ENCODE measurements at places on chromosomes 2 and 18.

DNA sequence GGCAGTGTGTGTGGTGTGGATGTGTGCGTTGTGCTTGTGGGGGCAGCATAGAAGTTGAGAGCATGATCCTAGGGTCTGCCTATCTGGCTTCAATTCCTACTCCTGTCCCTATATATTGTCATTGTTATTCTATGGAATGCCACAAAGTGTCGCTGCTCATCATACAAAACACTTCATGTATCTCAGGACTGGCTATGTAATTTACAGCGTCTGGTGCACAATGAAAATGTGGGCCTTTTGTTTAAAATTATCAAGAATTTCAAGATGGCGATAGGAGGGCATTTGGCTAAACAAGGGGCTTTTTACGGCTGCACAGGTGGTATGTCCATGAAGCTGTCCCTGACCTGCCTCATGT, 3.4 kb downstream of the SERPINB2 start:
- DNase-seq = no peak

GRCh38 chr2:201021914-201022313, 49.6 kb downstream of the HYCC2 start:
- DNase-seq = no peak

GRCh38 chr18:79528846-79529245, 133.1 kb downstream of the NFATC1 start:
- peak; percentile 89 for DNase-seq

DNA sequence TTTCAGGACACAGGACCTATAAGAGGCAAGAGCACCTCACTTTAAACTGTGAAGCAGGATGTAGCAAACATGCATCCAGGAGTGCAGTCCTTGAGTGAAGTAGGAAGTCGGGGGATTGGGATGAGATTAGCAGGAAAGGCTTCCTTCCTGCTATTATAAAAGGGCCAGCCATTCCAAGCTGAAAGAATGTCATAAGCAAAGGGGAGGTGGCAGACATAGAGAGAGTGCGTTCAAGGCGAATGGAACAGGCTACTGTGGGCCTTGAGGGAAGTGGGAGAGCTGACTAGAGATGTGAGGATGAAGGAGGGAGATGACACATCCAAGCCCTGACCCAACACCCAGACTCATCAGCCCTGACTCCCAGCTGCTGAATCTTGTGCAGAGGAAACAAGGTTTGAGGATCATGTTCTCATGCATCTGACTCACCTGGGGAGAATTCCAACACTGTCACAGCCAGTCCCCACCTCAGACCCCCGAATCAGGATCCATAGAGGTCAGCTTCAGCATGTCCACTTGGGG, 63.9 kb downstream of the GYPC start:
- no peak for DNase-seq

GRCh38 chr2:203470371-203470770, 64.7 kb downstream of the RAPH1 start:
- DNase-seq = no peak

DNA sequence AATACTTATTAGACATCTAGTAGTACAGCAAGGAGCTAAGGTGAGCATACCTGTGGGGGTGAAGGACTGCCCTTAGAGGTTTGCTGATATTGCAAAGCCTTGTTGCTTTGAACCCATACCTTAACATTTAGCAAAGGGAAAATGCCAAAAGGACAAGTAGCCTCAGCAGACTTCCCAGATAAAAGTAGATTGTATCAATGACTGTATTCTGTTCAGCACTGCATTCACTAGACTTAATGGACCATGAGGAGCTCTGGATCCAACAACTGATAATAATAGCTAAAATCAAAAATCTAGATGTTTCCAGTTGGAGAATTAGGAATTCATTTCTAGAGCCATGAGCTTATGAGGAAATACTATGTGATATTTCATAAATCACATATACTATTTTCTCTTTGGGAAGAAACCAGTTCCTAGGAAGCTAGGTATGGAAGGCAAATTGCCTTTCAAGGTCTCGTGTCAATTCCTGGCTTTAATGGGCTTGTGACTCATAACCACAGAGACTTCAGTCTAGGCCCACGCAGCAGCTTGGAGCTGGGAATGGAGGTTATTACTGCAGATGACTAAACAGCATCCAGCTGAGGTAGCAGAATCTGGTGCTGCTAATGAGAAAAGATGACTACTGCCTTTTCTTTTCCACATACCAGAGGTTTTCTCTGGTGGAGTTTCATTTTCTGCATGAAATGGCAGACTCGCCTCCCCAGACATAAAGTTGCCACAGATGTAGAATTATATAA, 191.2 kb upstream of the NABP1 start:
- DNase-seq = no peak

DNA sequence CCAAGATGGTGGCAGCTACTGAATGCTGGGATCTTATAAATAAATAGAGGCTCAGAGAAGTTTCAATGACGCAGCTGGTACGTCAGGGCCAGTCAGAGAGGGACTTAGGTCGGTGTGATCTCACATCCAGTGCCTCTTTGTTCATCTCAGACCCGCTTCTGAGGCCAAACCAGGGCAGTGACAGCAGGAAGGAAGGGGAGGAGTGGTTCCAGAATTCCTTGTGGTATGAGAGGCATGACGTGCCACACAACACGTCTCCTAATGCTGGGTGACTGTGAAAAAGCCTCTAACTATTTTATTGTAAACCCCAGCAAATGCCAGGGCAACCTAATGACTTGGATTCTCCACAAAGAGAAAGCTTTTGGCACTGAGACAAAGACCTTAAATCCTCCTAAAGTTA, 423.3 kb downstream of the LPIN1 start:
- DNase-seq = no peak

DNA sequence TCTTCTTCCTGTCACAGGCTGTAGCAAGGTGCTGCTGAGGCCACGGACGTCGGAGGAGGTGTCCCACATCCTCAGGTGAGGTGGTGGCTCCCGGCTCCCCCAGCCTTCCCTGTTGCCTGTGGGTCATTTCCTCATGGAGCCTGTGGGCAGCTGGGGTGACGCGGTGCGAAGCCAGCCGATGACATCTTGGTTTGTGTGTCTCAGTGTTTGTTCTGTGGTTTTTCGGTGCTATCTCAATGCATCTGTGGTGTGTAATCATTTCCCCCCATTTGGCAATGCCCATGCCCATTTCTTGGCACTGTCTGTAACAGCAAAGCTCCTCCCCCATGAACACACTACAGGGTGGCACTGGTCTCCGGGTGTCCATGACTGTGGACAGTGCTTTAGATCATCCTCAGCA, 6.6 kb downstream of the D2HGDH start:
- DNase-seq = peak; percentile 19

- peak; percentile 37 for DNase-seq
Observed at GRCh38 chr2:219178377-219179175, 501 bp downstream of the RETREG2 start.

- DNase-seq = no peak
Observed at GRCh38 chr2:105297216-105297615, 32.3 kb downstream of the TGFBRAP1 start.

DNA sequence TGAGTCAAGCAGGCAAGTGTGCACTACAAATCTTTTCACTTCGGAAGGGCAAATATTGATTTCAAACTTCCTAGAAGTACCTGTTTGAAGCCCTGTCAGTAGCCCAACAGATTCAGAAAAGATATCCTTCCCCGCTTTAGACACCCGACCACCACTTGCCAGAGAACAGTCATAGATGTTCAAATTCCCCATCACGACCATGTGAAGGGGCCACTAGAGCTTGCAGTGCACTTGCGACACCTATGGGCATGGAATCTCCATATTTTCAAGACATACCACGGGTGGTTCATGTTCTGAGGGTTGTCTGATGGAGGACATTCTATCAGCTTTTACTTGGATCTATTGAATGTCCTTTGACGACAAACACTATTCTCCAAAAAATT, 23.8 kb downstream of the GNLY start:
- no peak for DNase-seq

- peak; percentile 91 for DNase-seq
Observed at GRCh38 chr2:175181104-175181876, at the start of gene ATP5MC3. Gene ATP5MC3 (minus strand): TSS chr2:175181710. CDS start chr2:175181393, 317 bp downstream.

DNA sequence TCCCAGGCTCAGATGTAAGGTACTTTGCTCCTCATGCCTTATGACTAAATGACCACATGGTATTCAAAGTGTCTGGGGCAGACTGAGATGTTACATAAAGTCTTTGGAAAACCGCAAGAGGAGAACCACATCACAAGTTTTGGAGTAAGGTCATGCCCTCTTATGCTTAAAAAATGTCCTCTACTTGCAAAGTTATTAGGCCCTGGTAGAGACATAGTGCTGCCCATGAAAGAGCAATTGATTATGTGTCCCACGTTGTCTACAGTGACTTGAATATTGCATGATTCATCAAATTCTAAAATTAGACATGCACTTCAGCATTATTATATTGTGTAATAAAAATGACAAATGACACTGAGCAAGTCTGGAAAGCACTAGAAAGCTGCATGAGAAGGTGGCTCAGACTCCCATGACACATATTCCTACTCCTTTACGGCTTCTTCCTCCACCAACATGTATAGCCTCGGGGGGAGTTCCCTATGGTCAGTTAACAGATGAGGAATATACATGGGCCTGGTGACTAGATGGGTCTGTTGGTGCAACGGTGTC, 602.6 kb upstream of the VRK2 start:
- no peak for DNase-seq

DNA sequence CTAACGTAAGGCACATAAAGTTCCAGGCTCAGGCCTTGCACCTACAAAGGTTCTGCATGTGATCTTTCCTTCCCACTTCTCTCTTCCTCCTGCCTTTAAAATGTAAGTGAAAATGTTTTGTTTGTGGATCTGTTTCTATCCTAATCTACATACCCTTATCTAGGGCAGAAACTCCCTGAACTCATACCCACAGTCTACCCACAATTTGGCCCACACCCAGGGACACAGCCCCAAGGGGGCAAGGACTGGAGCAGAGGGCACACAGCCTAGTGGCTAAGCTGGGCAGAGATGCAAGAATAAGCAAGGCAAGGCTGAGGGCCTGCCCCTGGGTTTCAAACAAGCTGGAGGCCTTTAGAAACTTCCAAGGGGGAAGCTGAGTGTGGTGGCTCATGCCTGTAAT, 71.0 kb downstream of the HS1BP3 start:
- no peak for DNase-seq

DNA sequence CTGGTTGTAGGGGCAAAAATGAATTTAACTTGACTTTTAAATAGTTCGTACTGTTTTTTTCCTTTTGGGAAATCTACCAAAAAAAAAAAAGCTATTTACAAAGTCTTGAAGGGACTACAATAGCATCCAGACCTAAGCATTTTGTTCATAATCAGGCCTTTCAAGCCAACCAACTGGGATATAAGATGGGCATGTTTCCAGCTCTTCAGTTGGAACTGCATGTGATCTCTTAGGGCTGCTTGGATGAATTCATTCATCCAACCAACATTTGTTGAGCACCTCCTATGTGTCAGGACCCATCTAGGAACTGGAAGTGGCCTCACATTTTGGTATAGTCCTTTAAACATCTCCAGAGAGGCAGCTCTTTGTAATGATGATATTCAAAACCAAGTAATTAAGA, 98.6 kb downstream of the AAK1 start:
- no peak for DNase-seq

GRCh38 chr2:19358242-19359020, at the start of gene OSR1:
Gene OSR1 (minus strand): TSS chr2:19358623. CDS start chr2:19353805, 4,818 bp downstream.
- DNase-seq = no peak

GRCh38 chr2:10303181-10303693, 533 bp downstream of the HPCAL1 start:
- DNase-seq = peak; percentile 16

- no peak for DNase-seq
Observed at GRCh38 chr18:11767935-11768334, 78.9 kb downstream of the GNAL start.

DNA sequence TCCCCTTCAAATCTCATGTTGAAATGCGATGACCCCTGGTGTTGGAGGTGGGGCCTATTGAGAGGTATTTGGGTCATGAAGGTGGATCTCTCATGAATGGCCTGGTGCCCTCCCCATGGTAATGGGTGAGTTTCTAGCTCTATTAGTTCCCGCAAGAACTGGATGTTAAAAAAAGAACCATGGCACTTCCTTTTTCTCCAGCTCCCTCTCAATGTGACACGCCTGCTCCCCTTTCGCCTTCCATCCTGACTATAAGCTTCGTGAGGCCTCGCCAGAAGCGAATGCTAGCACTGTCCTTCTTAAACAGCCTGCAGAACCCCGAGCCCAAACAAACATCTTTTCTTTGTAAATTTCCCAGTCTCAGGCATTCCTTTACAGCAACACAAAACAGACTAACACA, 303.2 kb upstream of the REV1 start:
- DNase-seq = no peak

GRCh38 chr2:17719562-17720371, 33.8 kb downstream of the SMC6 start:
- no peak for DNase-seq

DNA sequence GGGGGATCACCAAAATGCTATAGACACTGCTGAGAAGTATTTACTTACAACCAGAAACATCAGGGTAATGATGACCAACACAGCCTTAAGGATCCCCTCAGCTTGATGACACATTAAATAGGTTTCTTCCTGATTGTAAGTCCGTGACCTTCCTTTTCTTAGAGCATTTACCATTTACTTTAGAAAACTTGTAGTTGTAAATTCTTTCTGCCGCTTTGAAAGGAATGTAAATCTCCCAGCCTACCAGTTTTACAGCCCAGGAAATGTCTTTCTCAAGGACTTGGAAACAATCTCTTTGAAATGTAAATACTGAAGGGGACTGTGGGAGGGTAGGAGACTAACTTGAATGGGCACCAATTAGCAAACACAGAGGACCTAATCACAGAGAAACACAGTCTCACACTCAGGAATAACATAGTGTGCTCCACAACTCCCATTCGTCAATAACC, 278.6 kb downstream of the DSC3 start:
- DNase-seq = no peak

DNA sequence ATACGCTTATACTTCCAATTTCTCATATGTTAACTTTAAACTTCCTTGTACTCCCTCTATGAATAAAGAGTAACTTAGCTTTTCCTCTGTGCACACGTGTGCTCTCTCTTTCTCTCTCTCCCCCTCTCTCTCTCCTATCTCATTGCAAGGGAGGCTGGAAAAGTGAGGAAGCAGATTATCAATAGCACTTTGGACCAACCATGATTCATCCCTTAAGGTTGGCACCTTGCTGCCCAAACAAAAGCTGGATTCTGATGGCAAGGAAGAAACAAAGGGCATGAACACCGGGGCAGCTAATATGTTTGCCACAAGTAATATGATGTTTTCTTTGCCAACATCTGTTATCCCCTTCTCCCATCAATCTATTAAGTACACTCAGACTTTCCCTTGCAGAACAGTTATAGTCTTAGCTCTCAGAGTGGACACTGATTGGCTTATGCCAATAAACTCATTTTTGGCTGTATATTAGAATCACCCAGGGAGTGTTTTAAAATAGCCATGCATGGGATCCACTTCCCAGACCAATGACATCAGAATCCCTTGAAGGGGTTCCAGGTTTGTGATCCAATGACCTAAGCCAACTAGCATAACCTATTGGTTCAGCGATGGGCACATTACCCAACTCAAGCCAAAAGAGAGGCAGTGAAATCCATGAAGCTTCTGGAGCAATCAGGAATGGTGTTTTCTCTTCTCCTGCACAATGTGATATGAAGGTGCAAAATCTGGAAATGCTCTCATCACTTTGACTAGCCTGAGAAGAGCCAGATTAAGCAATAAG, 60.3 kb downstream of the MREG start:
- no peak for DNase-seq
